ENCODE measurements at places on chromosomes 16 and 17. TPM values are rescaled to one million over a fixed set of nuclear protein-coding genes. Genes with fewer than 3 reads are reported as not detected.

DNA sequence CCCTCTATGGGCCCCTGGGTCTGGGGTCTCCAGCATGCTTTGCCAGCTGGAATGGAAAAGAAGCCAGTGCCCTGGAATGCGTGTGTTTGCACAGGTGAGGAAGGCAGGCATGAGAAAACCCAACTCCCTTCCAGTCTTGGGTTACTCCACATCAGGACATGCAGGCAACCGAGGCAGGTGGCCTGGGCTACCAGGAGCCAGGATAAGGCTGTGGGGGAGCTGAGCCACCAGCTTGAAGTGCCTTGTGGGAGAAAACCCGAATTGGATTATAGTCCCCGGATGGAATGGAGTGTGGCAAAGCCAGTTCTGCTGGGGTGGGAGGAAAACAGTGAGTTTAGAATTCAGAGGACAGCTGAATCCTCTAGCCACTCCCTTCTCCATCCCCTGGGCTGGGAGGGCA lies 7.2 kb downstream of the SRCIN1 start:
- DNase-seq = no peak

- DNase-seq = no peak
Observed at GRCh38 chr17:82214012-82214628, 1.5 kb upstream of the CCDC57 start.

GRCh38 chr16:66849549-66849948 lies 5.3 kb downstream of the CA7 start:
- no peak for DNase-seq

GRCh38 chr17:57541472-57542394 lies 203.4 kb downstream of the CCDC182 start:
- no peak for DNase-seq

DNA sequence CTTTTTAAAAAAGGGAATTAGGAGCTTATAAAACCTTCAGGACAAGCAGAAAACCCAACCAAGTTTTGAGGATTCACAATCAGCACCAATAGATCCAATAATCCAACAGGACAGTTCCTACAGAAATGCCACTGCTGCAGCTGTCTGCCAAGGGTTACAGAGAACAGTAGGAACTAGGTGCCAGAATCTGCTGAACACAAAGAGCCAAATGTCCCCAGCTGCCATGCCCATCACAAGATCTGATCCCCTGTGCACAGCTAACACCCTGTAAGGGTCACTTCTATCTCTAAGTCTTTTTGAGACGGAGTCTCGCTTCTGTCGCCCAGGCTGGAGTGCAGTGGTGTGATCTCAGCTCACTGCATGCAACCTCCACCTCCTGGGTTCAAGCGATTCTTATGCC lies 262.3 kb downstream of the STX8 start:
- DNase-seq = no peak

GRCh38 chr17:4082136-4082924 lies 60.5 kb downstream of the ZZEF1 start:
- DNase-seq = no peak

DNA sequence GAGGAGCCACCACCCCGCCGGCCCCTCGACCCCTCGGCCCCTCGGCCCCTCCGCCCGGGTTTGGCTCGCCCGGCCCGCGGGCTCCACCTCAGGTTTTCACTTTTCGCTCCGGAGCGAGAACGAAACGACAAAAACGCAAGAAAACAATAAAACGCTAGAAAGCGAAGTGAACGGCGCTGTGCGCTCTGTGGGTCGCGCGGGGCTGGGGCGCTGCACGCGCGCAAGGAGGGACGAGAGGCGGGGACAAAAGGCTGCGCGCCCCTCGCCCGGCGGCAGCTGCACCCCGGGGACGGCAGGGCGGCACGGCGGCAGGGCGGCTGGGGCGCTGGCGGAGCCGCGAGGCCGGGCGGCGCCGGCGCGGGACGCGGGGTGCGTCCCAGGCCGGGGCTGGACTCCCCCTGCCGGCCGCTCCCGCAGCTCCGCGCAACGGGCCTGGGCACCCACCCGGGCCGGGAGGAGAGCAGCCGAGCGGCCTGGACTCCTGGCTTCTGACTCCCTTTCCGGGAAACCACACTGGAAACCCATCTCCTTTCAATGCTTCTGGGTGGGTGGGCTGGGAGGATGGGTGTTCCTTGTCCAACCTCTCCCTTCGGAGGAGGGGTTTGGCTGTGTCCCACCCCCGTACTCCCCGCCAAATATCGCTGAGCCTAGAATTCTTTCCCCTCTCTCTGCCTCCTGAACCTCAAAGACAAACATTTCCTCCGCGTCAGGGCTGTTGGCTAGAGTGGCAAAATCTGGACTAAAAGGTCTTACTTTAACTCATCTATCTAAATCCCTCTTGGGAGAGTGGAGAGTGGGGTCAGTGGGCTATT lies 9.9 kb downstream of the TBX2 start:
- no peak for DNase-seq

GRCh38 chr16:82263521-82264143 lies 93.6 kb upstream of the MPHOSPH6 start:
- DNase-seq = no peak

- no peak for DNase-seq
Observed at GRCh38 chr16:87451563-87452210, 41.1 kb downstream of the ZCCHC14 start.

DNA sequence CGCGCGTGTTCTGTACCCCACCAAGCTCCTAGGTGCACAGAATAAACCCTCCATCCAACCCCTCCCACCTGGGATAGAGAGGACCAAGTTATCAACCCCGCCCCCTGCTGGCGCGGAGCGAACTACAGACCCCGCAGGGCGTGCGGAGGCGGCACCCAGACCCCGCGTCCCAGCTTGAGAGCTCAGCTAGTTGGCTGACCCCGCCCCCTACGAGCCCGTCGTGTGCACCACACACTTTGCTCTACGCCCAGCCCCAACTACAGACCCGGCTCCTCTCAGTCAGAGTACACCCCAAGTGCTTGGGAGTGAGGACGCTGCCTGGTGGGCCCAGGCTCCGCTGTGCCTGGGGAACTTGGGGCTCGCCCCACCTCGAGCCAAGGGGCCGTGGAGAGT lies 1.5 kb downstream of the GRIN2A start:
- DNase-seq = no peak

- DNase-seq = no peak
Observed at GRCh38 chr17:57902800-57903759, 52.1 kb downstream of the CUEDC1 start.

GRCh38 chr16:1706386-1707192 lies 594 bp downstream of the MAPK8IP3 start:
- no peak for DNase-seq

GRCh38 chr16:71927383-71927782 lies 32.1 kb downstream of the IST1 start:
- DNase-seq = no peak

DNA sequence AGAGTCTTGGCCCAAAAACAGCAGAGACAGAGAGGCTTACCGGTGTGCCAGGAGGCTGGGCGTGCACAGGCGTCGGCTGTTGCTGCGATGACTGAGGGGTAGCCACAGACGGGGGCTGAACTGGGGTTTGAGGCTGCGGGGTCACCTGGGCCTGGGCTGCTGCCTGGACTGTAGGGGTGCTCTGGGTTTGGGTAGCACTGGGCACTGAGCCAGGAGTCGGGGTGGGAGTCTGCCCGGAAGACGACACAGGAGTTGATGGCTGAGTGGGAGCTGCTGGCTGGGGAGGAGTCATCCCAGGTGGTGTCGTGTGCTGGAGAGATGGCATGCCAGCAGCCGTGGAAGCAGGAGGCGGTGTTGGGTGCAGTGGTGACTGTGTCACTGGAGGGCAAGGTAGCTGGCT lies 53.2 kb upstream of the TRAP1 start:
- no peak for DNase-seq

- DNase-seq = no peak
Observed at GRCh38 chr17:49691086-49691676, 13.3 kb upstream of the SPOP start.

CDH8 gene
- 0.98 TPM for total RNA-seq

FOXC2 gene
- 2.7 TPM for total RNA-seq

HOXB8 gene
- total RNA-seq = not detected

CNGB1 gene
- total RNA-seq = not detected

PGAP6 gene
- 38.3 TPM for total RNA-seq

SYNGR2 gene
- total RNA-seq = 82.3 TPM

KRTAP9-2 gene
- total RNA-seq = not detected

KRT28 gene
- not detected for total RNA-seq

OR3A3 gene
- total RNA-seq = not detected

CUEDC1 gene
- total RNA-seq = 28.7 TPM

Data from vagina (tissue), 2 donors.